NCI-H1417 (cell line): ENCODE measurements at places on chromosomes 5 and 9.

DNA sequence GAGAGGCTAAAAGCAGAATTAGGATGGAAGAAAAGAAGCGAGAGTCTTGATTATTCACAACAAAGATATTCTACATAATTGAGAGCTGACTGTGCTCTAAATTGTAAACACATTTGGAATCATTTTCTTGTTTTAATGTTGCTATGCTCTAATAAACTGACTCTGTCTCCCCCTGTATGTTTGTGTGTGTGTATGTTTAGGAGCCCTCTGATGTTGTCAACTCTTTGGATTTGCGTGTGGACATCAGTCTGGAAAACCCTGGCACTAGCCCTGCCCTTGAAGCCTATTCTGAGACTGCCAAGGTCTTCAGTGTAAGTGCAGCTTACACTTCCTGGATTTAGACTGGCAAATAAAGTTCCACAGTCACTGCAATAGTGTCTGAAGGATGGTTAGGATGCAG is 37.8 kb downstream of the MOCS2 start:
- no peak for DNase-seq

DNA sequence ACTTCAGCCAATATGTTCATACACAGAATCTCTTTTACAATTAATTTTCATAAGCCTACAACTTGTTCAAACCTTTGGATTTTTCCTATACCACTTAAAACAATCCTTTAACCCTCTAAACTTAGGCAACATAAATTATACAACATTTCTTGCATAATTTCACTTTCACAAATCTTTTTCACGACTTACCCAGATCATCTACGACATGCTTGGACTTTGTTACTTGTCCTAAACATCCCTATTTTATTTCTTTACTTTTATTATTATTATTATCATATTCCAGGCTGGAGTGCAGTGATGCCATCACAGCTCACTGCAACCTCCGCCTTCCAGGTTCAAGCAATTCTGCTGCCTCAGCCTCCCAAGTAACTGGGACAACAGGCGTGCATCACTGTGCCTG is 68.0 kb downstream of the CACNA1B start:
- no peak for DNase-seq

GRCh38 chr9:124284237-124284831 is 26.6 kb downstream of the NEK6 start:
- no peak for DNase-seq

DNA sequence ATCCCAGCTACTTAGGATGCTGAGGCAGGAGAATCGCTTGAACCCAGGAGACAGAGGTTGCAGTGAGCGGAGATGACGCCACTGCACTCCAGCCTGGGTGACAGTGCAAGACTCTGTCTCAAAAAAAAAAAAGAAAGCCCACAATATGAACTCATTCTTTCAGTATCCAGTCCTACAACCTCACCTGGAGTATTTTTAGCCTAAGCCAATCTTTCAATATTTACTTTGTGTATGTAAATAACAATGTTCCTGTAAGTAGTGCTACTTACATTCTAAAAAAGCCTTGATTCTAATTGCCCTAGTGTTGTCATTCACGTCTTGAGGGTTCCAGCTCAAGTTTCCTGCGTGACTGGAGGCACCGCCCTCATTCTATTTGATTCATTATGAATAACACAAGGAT is 62.0 kb downstream of the BHMT start:
- DNase-seq, result peak; percentile 58

GRCh38 chr9:18605766-18606180 is 131.8 kb downstream of the ADAMTSL1 start:
- DNase-seq, result peak; percentile 21

DNA sequence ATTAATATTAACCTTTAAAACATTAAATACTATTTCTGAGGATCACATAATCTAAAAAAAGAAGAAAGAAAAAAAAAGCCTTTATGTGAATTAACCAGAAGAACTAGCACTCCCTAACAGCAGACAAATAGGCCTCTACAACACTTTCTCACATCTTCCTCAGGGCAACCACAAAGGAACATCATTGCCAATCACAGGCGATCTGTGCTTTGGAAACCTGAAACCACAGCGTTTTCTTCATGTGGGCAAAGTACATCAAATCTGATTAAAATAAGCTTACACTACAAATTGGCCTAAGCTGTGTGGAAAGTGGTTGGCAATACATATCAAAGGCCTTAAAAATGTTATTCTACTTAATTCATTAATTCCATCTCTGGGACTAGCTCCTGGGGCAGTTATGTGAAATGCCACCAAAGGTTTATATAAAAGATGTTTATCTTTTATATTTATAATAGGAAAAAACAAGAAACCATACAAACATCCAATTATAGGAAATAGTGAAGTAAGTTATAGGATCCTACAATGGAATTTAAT is 184.8 kb upstream of the TBCA start:
- no peak for DNase-seq

- no peak for DNase-seq
These were observed 470 bp downstream of the BAG1 start for GRCh38 chr9:33264003-33264472.

GRCh38 chr5:148255456-148255855 is 13.1 kb upstream of the SPINK13 start:
- no peak for DNase-seq

- DNase-seq, result peak; percentile 87
These were observed 26.4 kb upstream of the NSMF start for GRCh38 chr9:137485343-137486140.

DNA sequence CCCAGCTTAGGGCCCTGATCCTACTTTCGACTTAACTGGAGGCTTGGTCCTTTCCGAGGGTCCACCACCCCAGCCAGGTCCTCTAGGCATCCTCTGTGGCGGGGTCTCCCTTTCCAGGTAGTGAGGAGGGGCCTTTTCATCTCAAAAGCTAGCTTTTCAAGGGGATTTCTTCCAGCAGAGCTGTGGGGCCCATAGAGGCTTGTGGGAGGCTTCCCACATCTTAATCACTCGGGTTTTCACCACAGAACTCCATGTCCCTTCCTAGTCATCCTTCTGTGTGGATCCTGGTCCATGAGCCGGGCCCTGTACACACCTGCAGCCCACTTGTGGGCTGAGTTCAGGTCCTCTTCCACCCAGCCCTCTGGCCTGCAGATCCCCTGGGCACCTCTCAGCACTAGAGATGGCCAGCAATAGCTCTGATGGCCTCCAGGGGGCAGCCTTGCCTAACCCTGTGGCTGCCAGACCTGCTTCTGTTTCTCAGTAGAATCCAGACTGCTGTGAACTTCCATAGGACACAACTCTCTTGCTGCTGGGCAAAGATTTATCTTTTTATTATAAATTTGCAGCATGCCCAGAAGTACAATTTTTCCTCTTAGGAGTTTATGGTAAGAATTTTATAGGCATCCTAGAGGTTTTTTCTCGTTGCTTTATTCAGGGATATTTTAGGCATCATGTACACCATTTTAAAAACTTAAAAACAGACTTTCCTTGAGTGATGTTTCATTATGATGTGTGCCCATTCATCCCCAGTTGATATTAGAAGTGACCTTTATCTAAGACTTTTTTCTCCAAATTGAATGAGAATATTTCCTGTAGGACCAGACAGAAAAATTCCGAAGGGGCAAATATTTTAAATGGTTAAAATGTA is 208.9 kb downstream of the TRIO start:
- DNase-seq, result peak; percentile 48

DNA sequence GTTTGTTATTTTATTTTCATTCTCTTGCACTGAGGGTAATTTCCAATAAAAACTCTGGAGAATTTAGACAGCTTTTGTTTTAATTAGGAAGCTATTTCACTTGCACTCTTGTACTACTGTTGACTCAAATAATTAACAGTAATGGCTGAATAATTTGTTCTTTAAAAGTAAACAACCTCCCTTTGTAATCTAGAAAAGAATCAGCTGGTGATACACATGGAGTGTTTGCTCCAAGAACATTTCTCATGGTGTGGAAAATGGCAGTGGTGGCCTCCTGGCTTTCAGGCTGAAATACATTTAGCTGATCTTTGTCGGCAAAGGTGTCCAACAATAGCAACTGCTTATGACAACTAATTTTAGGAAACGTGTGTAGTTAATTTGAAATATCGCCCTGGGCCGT is 129.4 kb downstream of the C9orf152 start:
- peak; percentile 96 for DNase-seq

DNA sequence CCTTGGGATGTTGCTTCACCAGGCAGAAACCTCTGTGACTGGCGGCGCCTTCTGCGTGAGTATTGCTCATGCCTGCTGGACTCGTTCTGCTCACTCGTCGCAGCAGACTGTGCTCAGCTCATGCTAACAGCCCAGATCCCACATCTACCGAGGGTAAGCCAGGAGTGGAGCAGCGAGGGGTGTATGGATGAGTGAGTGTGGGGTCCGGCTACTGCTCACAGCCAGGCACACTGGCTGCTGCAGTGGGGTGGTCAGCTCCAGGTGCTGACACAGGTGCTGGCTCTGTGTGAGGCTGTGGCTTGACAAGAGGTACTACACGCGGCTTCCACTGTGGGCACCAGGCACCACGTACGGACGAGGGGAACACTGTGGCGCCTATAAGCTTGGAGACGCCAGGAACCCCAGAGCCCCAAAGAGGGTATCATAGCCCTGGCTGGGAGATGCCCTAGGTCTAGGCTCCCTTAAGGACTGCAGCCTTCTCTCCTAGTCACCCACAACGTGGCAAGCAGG is 47.7 kb upstream of the CDH12 start:
- no peak for DNase-seq

DNA sequence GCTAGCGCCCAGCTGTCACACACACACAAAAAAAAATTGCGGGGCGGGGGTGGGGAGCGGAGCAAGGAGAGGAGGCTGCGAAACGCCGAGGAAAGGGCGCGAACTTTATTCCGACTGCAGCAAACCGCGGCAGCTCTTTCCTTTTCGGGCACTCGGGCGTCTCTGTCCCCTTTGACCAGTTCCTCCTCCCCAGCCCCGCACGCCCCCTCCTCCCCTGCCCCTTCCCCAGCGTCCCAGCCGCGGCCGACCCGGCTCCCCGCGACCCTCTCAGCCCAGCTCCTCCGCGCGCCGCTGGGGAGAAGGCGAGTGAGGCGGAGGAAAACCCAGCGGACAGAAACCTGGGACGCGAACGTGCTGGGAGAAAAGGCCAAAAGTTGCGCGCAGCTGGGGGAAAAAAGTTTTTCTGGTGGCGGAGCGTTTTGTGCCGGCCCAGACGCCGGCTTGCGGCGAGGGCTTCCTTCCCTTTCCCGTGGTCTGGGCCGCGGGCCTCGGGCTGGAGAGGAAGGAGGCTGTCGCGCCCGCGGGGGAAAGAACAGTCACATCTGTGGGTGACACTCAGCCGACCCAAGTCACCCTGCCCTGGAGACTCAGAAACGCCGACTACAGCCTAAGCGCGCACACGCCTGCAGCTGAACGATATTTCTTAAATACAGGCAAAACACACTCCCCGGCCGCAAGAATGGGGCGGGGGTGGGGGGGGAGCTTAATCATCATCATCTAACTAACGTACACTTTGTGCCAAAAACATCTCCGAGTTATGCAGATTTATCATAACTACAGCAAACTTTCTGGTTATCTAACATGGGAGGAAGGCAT is 1.1 kb upstream of the BNC2 start:
- DNase-seq, result no peak

GRCh38 chr5:174726916-174727793 is 2.8 kb downstream of the MSX2 start:
- DNase-seq, result no peak

DNA sequence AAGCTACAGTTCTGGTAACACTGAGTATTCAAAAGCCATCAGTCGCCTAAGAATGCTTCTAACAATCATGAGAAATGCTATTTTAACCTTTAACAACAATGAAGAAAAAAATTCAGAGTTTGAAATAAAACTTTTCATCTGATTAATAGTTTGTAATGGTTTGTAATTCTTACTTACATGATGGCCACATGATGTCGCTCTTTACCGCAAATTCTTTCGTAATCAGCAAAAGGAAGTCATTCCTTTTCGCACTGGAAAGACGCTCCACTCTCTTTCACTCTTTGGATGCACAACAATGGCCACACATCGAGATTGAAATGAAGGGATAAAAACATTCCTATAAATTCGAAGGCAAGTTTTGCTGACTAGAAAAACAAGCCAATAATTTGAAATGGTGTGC is at the start of gene PCDHA7:
TSS of gene PCDHA7 (plus strand) at position 277 of the 400 bp plus-strand sequence. CDS start at position 392, 115 bp downstream.
- no peak for DNase-seq

- DNase-seq, result no peak
These were observed 162.3 kb upstream of the DAP start for GRCh38 chr5:10923310-10923709.

GRCh38 chr5:133569347-133569746 is 43.0 kb downstream of the FSTL4 start:
- DNase-seq, result no peak

DNA sequence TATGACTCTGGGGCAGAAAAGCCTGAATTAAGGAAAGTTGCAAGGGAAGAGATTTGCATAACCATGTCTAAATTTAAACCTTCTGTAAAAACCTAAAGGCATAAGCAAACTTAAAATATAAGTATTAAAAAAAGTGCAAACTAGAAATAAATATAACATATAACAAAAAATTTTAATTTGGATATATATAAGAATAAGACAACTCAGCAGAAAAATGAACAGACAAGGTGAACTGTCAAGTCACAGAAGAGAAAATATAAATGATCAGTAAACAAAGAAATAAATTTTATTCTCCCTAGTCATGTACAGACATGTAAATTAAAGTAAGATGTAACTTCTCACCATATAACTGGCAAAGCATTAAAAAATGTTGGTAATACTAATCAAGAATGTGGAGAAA is 37.0 kb downstream of the C5orf22 start:
- DNase-seq, result no peak

DNA sequence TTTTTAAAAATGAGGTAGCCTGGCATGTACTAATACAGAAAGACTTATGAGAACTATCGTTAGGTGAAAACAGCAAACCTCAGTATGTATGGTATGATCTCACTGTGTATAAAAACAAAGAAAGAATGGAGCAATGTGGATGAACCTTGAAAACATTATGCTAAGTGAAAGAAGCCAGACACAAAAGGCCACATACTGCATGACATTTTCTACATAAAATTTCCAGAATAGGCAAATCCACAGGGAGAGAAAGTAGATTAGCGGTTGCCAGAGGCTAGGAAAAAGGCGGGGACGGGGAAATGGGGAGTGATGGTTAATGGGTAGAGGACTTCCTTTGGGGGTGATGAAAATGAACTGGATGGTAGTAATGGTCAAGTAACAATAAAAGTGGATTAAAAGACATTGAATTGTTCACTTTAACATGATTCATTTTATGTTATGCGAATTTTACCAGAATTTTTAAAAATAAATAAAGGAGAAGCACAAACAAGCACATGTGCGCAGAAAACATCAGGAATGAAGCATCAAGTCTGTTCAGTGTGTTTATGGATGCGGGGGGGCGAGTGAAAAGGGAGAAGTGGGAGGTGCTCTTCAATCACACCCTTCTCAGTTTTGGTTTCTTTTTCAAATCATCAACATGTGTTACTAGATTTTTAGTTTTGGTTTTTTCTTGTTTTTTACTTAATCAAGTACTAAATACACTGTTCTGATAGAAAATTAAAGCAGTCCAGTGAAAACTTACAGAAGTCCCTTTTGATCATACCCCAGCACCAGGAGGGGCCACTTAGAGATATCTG is 16.3 kb downstream of the ROR2 start:
- DNase-seq, result no peak
